ENCODE measurements at places on chromosomes 7 and 10.

- DNase-seq: no peak
Measured at GRCh38 chr7:155996718-155997280, 184.5 kb upstream of the SHH start.

DNA sequence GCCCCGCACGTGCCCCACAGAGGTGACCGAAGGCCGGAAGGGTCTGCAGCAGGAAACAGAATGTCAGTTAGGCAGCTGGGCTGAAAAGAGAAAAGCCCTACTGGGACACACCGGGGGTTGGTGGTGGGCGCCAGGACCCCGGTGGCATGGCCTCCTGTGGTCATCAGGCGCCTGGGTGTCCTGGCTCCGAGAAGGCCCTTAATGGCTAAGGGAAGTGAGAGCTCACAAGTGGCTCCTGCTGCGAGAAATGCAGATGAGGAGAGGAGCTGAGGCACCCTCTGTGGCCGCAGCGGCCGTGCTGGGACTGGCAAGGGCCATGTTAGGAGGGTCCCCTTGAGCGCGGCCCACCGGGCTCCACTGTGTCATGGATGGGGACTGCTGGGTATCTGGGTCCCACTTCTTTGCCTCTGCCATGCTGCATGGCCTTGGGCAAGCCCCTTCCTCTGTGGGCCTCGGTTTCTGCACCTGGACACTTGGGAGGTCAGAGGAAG, 79.2 kb upstream of the GNA12 start:
- DNase-seq: no peak

DNA sequence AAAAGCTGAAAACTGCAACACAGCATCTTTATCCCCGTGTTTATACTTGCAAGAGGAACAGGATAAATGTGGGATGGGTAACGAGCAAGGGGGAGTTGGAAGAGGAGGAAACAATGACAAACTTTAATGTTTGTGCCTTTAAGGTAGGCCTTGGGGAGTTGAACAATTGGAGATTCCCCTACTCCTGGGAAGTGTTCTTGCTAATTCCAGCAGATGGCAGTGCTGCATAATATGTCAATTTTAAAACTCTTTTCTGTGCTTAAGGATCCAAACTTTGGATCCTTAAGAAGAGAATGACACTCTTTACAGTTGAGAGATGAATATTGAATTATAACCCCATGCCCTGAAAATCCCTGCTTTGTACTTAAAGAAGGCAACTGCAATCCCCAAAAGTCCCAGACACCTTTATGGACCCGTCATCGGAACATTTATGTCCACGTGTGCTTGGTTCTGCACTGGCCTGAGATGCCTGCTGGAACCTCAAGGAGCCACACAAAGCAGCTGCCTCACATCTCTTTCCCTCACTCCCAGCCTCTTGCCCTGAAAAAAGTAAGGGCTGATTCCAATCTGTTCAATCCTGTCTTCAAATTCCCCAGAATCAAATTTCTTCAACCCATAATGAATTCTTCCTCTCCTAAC, 12.0 kb downstream of the IFIT5 start:
- peak; percentile 40 for DNase-seq

GRCh38 chr10:95876756-95877155, 31.0 kb upstream of the CC2D2B start:
- DNase-seq: no peak

- DNase-seq: no peak
Measured at GRCh38 chr10:114340816-114341215, 63.5 kb downstream of the AFAP1L2 start.

DNA sequence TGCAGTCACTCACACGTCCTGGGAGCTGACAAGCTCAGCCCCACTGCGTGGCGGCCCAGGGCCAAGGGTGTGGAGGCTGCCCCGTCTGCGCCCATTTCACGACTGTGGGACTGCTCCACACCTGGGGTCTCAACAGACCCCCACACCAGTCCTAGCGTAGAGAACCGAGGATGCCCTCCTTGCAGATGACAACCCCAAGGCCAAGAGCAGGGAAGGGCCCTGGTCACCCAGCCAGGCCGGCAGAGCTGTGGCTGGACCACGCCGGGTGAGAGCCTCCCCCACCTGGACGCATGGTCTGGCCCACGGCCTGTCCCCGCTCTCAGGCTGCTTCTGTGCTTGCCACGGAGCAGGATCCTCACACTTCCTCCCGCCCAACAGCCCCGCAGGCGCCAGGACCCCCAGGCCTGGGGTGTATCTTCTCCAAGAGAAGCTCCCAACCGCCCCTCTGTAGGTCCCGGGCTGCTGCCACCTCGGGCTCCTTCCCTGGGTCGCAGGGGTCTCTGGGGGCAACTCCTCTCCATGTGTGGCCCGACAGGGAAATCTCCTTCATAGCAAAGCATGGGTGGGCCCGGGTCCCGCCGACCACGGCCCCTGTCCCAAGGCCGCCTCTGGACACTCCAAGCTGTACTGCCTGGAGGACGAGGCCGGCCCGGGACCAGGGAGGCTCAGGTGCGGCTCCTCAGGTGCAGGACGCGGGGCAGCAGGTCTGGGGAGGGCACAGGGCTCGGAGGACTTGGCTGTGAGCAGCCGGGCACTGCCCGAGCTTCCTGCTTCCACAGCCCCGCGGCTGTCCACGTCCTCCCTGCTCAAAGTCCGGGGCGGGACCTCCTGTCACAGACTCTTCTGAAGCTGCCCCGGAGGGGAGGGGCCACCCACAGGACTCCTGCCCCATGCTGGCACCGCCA, 88.8 kb downstream of the FOXL3 start:
- no peak for DNase-seq

- no peak for DNase-seq
Measured at GRCh38 chr7:151742713-151743480, 134.0 kb downstream of the PRKAG2 start.

DNA sequence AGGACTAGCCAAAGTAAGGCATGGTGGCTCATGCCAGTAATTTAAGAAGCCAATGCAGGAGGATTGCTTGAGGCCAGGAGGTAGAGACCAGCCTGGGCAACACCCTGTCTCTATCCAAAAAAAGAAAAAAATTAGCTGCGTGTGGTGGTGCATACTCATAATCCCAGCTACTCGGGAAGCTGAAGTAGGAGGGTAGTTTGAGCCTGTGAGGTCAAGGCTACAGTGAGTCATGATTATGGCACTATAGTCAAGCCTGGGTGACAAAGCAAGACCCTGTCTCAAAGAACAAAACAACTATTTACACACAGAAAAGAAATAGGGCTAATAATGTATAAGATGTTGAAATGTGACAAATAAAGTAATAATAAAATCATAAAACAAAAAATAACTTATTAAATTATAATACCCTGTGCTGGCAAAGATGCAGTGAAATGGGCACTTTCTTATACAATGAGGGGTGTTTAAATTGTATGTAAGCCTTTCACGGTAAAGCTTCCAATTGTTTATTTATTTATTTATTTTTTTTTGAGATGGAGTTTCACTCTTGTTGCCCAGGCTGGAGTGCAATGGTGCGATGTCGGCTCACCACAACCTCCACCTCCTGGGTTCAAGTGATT, 175.2 kb downstream of the TPST1 start:
- DNase-seq: no peak

- no peak for DNase-seq
Measured at GRCh38 chr7:780081-780480, 52.2 kb upstream of the SUN1 start.

DNA sequence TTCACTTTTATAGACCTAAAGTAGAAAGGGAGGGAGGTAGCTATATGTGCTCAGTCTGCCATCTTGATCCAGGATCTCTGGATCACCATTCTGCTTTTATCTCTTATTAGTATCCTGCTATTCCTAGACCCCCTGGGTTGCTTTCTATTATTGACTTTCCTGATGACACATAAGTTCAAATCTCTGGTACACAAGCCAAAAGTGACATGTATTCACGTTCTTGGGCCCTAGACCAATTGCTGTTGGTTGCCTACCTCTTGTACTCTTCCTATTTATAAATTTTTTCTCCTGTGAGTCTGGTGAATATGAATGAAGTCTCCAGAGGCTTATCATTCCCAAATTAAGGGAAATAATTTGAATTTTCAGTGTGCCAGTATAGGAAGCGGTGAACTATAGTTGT, 56.9 kb downstream of the DNMBP start:
- DNase-seq: no peak

DNA sequence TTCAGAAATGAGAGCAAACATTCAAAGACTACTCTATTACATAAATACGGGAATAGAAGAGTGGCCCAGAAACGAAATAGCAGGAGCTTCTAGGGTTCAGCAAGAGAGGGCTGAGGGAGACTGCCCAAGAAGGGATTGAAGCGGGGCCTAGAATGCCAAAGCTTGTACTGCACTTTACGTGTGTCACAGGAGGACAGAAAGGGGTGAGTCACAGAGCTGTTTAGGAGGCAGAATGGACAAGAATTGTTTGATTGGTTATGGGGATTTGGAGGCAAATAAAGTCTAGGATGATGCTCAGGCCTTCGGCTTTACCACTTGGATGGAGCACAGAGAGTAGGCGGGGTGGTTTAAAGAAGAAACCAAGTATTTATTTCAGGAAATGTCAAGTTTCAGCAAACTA, 11.3 kb upstream of the FXYD4 start:
- no peak for DNase-seq

DNA sequence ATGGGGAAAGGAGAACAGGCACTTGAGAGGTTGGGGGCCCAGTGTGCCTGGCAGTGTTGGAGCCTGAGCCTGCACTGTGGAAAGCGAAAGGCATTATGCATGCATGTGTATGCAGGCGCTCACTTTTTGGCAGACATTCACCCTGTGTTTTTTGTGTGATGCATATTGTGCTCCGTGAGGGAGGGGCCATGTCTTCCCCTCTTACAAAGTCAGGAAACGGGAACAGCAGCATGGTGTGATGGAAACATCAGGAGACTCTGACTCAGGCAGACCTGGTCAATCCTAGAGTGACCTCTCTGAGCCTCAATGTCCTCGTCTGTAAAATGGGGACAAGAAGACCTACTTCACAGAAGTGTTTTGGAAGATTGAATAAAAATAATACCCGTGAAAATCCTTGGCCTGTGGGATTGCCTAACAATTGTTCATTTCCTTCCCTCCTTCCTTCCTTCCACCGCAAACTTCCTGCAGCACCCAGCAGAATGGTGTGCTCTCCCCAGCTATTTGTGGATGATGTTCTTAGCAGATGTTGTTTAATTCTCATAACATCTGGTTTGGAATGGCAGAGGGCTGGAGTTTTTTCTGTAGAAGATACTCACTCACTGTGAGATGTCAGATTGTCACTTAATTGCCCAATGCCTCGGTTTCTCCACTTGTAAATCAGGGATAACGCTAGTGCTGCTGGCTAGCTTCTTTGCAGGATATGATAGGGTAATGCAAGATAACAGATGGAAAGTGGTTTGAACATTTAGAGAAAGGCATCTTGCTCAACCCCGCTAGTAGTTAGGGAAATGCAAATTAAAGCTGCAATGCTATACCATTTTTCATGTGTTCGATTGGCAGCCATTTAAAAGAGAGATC, 39.8 kb downstream of the CDH23 start:
- DNase-seq: no peak

GRCh38 chr7:19304086-19304485, 158.9 kb upstream of the FERD3L start:
- no peak for DNase-seq

- DNase-seq: no peak
Measured at GRCh38 chr7:16512097-16512496, 14.5 kb upstream of the LRRC72 start.

GRCh38 chr10:24310104-24310503, 101.2 kb downstream of the KIAA1217 start:
- no peak for DNase-seq

DNA sequence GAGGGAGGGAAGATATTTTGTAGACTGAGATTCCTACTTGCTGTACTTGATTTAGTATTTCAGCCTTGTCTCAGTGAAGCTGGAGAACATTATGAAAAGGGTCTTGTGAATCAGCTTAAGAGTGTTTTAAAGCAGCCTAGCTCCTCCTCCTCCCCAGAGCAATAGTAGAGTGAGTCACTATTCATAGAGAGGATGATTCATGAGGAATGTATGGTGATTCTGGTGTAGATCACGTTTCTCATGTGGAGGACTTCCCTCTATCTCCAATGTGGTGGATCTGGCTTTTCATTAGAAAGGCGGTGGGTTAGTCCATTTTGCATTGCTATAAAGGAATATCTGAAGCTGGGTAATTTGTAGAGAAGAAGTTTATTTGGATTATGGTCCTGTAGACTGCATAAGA, 340.1 kb upstream of the CHRM2 start:
- peak; percentile 55 for DNase-seq

GRCh38 chr10:131311661-131312477, at the start of gene TCERG1L:
Gene TCERG1L, minus strand, starts transcription at chr10:131311721. Its CDS starts 86 bp downstream, at chr10:131311635.
- peak; percentile 70 for DNase-seq

- DNase-seq: peak; percentile 96
Measured at GRCh38 chr7:1665549-1666316, 4.3 kb upstream of the ELFN1 start.

- DNase-seq: peak; percentile 72
Measured at GRCh38 chr10:8130973-8131911, 76.8 kb downstream of the GATA3 start.

DNA sequence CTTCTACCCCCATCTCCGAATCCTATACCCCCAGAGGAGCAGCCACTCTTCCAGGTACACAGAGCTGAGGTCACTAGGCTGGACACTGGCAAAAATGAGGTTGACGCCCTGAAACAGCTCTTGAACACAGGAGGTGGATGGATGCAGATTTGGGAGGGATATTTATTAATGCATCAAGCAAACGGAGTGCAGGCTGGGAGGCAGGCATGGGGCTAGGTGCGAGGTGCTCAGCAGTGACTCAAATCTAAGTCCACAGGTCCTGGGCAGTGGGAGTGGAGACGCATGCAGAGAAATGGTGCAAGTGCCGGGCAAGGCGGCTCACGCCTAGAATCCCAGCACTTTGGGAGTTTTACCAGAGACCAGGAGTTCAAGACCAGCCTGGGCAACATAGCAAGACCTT, 11.0 kb downstream of the GUSB start:
- DNase-seq: no peak

GRCh38 chr7:45188736-45189135, 31.1 kb downstream of the RAMP3 start:
- no peak for DNase-seq

GRCh38 chr7:100547872-100548271, 8.9 kb downstream of the AGFG2 start:
- no peak for DNase-seq

DNA sequence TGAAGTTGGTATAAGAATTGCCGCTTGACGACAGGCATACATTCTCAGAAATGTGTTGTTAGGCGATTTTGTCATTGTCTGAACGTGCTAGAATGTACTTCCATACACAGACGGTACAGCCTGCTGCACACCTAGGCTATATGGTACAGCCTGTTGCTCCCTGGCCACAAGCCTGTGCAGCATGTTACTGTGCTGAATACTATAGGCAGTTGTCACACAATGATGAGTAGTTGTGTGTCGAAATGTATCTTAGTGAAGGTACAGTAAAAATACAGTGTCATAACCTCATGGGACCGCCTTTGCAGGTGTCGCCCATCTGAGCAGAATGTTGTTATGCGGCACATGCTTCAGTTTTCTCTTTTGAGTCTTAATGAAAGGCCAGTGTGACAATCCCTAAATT, 66.5 kb downstream of the SHH start:
- no peak for DNase-seq

DNA sequence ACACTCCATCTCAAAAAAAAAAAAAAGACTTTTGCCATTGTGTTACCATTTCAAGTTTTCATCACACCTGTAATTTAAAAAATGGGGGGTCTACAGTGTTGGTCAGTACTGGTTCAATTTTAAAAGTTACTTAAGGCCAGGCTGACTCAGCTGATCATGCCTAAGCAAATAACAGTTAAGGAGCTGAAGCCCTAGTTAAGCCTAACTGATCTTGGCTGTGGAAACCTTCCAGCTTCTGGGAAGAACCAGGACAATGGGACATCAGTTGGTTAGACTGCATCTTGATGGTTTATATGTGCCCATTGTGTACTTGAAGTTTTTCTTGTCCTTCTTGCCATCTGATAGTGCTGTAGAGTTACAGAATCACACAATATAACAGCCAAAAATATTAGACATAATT, 26.7 kb downstream of the VCL start:
- no peak for DNase-seq

All from urothelium cell line (cell line).